ENCODE measurements at places on chromosomes 4 and X.
A peak's percentile ranks its signal among the peaks of the same experiment; 100 is the strongest.

DNA sequence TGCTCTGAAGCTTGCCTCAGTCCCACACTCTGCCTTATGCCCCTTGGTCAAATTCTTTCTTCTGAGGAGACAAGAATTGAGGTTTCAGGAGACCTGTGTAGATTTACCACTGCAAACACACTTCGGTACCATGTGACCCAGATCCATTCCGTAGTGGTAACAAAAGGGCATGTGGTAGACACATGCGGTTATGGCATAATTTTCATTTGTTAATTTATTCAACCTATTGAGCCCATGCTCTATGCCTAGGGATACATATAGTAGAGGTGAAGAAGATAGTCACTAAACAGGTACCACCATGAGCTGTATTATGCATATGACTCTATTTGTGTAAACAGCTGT lies 190.9 kb downstream of the NDST4 start:
- no peak for DNase-seq

DNA sequence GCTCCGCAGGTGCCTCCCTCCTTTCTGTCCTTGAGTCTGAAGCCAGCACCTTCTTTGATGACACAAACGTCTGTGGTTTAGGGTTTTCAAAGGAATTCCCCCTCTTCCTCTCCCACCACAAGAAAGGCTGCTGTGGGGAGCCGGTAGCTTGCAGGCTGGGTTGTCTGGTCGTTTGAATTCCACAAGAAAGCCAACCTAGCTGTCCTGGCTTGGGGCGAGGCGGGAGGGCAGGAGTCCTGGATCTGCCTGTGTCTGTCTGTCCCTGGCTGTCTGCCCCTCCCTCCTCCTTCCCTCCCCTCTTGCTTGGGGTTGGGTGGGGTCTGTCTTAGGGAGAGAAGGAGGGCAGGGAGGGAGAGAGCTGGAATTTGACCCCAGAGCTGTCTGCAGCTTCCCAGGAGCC lies 56.3 kb downstream of the SHROOM2 start:
- DNase-seq, result no peak

GRCh38 chr4:150079081-150079581 lies 886 bp downstream of the DCLK2 start:
- peak; percentile 66 for DNase-seq

DNA sequence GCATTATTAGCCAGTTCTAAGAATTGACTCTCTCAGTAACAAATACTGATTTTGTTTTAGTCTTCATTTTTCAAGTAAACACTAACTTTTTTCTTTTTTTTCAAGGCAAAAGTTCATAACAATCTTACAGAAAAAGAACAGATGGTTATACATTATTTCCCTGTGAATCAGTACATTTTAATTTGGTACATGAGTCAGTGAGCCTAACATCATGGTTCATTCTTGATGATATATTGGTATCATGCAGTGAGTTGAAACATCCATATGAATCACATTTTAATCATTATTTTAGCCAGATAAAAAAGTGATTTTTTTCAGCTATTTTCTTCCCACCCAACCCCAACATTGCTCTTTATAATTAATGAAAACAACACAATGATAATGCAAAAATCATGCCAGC lies 184.3 kb upstream of the TACR3 start:
- no peak for DNase-seq

- DNase-seq, result no peak
Measured at GRCh38 chr4:16438986-16439385, 212.7 kb upstream of the TAPT1 start.

- no peak for DNase-seq
Measured at GRCh38 chr4:55237839-55238238, 108.2 kb upstream of the SRD5A3 start.

DNA sequence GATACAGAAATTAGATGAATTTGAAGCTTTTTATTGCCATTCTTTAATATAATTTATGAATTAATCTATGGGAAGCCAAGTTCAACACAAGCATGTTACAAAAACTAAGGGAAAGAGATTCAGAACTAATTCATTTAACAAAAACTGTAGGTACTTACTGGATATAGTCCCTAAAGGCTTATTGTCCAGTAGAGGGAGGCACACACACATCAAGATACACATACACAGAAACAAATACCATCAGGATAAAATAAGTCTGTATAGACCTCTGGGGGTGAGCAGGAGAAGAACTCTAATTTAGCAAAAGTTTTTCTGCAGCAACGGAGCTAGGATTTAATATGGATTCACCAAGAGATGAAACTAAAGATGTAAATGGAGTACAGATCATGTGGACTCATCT lies 83.0 kb upstream of the IL13RA1 start:
- DNase-seq, result no peak

- no peak for DNase-seq
Measured at GRCh38 chr4:185016946-185017758, 1.1 kb upstream of the HELT start.

DNA sequence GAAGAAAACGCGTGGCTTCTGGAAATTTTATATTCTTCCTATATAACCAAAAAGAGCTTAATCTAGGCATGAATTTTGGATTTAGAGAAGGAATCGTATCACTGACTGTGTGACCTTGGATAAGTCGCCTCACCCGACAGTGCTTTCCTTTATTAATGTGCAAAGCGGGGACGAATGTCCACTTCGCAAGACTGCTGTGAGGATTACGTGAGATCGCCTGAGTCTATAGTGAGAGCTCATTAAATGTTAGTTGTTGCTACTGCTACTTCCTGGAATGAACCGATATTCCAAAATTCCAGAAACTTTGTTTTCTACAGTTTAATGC lies 448 bp upstream of the TBC1D8B start:
- DNase-seq, result no peak

- DNase-seq, result peak; percentile 80
Measured at GRCh38 chr4:41661442-41662076, 87.0 kb downstream of the PHOX2B start.

- peak; percentile 54 for DNase-seq
Measured at GRCh38 chr4:153257151-153257620, 52.9 kb downstream of the TRIM2 start.

GRCh38 chr4:42454755-42455420 lies 57.6 kb downstream of the SHISA3 start:
- no peak for DNase-seq

GRCh38 chr4:113627321-113627720 lies 134.2 kb downstream of the CAMK2D start:
- DNase-seq, result no peak

- no peak for DNase-seq
Measured at GRCh38 chr4:74555231-74555630, 110.3 kb downstream of the AREG start.

- no peak for DNase-seq
Measured at GRCh38 chrX:20521222-20521621, 254.5 kb upstream of the RPS6KA3 start.

GRCh38 chr4:172141025-172141424 lies 327.8 kb downstream of the GALNTL6 start:
- no peak for DNase-seq

DNA sequence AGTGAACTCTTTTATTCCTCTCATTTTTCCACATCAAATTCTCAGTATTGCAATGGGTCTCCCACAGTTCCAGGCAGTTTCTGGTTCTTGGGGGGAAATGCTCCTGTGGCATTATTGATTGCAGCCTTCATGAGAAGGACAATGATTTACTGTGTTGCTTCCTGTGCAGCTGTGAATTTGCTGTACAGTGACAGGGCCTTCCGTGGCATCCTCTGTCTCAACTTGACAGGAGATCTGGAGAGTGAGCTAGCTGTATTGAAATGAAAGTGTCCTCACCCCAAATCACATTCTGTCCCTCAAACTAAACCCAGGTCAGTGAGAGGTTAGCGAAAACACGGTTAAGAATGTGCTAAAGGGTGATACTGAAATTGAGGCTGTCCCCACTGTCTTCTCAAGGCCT lies 77.1 kb upstream of the ATOH1 start:
- DNase-seq, result no peak

GRCh38 chrX:39260965-39261364 lies 459.7 kb downstream of the MID1IP1 start:
- DNase-seq, result no peak

GRCh38 chr4:155025762-155026457 lies 182.5 kb upstream of the NPY2R start:
- peak; percentile 48 for DNase-seq
